ENCODE measurements at places on chromosomes 5 and 9.

GRCh38 chr9:2281803-2282185, 266.6 kb downstream of the SMARCA2 start:
- no peak for DNase-seq

GRCh38 chr5:102090770-102091169, 205.3 kb downstream of the SLCO4C1 start:
- DNase-seq = peak; percentile 34

DNA sequence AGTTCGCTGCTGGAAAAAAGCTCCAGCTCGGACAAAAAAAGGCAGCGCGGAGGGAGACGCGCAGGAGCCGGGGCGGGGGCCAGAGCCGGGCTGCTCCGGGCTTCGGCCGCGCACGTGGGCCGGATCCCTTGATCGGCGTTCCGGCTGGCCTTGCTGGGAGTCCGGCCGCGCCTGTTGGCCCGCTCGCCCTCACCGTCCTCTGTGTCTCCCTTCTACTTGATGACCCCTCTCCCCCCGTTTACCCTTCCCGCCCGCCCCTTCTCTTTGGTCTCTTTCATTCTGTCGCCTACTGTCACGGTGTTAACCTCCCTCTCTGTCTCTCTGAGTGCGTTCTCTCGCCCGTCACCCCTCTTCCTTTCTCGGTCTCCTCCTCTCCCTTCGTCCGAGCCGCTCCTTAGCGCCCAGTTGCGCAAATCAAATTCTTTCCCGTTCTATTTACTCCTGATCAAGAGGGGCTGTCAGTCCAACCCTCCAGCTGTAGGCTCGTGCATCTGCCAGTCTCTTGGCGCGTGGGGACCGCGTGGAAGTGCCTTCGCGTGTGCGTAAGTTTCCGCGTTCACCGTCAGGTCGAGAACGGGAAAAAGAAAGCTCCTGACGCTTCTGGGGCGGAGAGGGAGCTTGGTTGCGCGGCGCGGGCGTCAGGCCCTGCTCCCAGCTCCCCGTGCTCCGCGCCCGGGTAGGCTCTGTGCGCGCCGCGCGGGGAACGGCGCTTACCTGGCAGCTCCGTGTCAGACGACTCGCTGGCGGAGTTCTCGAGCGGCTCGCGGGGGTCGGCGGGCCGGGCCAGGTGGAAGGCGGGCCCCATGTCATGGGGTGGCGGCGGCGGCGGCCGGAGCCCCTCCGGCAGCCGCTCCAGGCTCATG, 798 bp downstream of the PITX1 start:
- peak; percentile 49 for DNase-seq

GRCh38 chr9:8651846-8652215, 852.3 kb upstream of the DMAC1 start:
- no peak for DNase-seq

DNA sequence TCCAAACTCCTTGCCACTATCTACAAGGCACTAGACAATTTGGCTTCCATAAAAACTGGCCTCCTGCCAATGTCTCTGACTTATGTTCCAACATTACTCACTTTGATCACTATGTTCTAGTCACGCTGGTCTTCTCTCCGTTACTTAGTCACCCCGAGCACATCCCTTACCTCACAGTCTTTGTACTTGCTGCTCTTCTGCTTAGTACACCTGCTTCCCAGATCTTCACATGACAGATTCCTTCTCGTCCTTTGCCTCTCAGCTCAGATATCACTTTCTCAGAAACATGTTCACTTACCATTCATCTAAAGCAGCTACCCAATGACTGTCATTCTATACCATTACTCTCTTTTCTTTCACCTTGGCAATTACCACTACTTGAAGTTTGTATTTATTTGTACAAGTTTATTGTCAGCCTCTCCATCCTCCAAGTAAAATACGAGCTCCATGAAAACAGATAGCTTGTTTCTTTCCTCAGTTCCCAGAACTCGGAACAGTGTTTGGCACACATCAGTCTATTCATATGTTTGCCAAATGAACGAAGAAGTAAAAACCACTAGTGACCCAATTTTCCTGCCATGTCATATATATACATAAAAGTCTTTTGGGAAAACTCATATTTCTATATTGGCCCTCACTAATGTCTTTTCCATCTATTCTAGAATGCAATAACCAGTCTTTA, 5.9 kb upstream of the SLC22A5 start:
- no peak for DNase-seq

Measured in NCI-H1092 treated with DMSO at 0.1 percent for 48 hours (cell line).